Left ventricle myocardium superior (tissue), 1 donor: ENCODE measurements at places on chromosomes 3 and 15. TPM values are rescaled to one million over a fixed set of nuclear protein-coding genes. Genes with fewer than 3 reads are reported as not detected.

DNA sequence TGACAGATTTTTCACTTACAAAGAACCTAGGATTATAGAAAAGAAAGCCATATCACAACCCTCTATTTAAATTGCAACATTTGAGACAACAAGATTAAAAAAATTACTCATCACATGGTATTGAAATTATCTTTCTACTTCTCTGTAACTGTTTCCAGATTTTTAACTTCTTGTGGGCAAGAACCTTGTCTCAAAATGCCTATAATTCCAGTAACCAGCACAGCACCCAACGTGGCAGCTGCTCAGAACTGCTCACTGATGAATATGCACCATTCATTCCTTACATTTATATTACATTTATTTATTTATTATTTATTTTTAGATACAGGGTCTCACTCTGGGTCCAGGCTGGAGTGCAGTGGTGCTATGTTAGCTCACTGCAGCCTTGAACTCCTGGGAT, 216.1 kb downstream of the THRB start:
- DNase-seq, result no peak

DNA sequence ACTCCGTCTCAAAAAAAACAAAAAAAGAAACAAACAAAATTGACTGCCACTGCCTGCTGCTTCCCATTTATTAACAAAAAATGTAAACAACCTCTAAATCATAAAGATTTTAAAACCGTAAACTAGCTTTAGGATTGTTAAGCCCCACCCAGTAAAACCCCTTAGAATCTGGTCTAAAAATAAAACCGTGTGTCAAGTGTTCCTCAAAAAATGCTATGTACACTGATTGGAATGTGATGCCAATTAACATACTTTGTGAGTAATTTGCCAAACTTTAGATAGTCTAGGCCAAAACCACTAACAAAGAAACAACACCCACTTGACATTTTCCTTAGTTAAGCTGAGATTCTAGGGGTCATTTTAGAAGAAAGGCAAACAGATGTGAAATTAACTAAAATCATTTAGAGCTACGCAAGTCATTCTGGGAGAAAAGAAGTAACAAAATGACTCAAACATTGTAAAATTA, 5.3 kb downstream of the RAF1 start:
- DNase-seq, result no peak

DNA sequence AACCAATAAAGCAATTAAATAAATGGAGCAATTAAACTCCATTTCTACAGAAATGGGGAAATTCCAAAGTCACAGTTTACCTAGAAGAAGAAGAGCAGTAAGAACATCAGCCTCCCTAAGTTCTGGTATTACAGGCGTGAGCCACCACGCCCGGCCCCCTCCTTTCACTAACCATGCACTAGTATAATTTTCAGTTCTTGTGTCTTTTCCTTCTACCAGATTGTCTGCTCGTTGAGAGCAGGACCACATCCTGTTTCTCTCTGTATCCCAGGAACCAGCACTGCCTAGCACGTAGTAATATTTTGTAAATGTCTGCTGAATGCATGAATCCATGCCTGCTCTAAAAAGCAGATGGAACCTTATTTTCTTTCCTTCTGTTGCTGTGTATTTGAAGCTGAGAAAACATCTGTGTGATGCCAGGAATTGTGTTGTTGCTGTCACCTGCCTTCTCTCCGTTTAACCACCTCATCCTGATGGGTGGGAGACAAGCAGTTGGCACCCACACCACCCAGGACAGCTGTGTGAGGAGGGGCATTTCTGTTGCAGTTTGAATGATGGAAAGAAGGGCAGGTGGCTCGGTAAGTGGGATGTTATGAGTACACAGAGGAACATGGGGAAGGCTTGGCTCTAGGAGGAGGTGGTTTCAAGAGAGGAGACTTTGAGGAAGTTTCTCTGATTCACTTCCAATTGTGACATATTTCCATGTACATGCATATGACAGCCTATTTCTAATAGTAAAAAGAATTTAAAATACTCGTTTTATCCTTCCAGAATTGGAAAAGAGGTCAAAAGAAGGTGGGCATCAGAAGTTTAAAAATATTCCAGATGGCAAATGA, 30.1 kb downstream of the PXYLP1 start:
- DNase-seq, result no peak

- DNase-seq, result no peak
Observed at GRCh38 chr3:38978729-38979128, 73.0 kb downstream of the SCN11A start.

DNA sequence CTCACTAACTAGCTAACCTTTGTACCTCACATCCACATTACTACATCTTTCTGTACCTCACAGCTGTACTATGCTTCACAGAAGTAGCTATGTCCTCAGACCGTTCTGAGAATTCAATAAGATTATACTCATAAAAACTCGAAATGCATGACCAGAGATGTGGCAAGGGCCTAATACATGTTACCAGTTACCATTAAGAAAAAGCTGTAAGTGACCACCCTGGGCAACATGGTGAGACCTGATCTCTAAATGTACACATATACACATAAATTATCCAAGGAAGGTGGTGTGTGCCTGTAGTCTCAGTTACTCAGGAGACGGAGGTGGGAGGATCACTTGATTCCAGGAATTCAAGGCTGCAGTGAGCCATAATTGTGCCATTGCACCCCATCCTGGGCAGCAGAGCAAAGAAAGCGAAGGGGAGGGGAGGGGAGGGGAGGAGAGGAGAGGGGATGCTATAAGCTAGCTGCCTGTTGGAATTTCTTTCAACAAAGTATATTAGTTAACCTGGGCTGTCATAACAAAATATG, 482.6 kb upstream of the ZNF717 start:
- no peak for DNase-seq

- DNase-seq, result no peak
Observed at GRCh38 chr15:31402003-31402402, 75.4 kb downstream of the KLF13 start.

DNA sequence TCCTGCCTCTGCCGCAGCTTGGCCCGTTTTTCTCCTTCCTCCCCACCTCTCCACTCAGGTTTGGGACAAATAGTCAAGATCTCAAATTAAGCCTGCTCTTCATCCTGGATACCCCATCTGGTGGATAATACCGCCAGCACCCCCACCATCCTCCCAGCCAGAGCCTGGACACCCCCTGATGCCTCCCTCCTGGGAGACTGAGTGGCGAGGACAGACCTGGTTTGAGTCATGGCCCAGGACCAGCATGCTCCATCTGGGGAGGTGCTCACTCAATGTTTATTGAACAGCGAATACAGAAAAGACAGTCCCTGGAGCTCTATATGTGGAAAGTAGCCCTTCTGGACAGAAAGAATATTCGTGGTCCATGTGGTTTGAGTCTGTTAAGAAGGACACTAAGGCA, 23.3 kb downstream of the CTSH start:
- DNase-seq, result no peak

Gene CCDC54
- not detected for total RNA-seq

Gene MAGEL2
- 0.05 TPM for total RNA-seq

Gene PARP15
- 0.52 TPM for total RNA-seq

Gene COLQ
- total RNA-seq, result 0.99 TPM
